ENCODE measurements at places on chromosomes 7 and 10.

- DNase-seq: no peak
Observed at GRCh38 chr10:114009281-114009996, 34.2 kb upstream of the ADRB1 start.

DNA sequence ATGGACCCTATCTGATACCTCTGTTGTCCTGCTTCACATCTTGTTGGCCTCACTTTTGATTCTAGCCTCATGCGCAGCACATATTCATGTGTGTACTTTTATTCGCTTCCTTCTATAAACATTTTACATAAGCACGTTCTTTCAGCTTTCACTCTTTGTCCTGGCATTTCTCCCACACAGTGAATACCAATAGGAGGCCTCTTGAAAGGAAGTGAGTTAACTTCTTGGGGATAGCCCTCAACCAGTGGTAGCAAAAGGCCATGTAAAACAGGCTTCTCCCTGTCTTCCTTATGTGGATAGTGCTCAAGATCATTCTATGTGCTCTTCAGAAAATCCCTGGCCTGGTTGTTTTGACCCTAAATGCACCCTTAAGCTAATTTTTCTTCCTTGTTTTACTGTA, 633.9 kb upstream of the MBL2 start:
- no peak for DNase-seq

GRCh38 chr7:112981966-112982365, 104.7 kb downstream of the GPR85 start:
- DNase-seq: no peak

- DNase-seq: no peak
Observed at GRCh38 chr10:13512564-13512963, 16.2 kb downstream of the BEND7 start.

GRCh38 chr10:78404296-78404695, 370.6 kb downstream of the RPS24 start:
- DNase-seq: no peak

GRCh38 chr7:77866786-77867536, 68.4 kb downstream of the PHTF2 start:
- no peak for DNase-seq

DNA sequence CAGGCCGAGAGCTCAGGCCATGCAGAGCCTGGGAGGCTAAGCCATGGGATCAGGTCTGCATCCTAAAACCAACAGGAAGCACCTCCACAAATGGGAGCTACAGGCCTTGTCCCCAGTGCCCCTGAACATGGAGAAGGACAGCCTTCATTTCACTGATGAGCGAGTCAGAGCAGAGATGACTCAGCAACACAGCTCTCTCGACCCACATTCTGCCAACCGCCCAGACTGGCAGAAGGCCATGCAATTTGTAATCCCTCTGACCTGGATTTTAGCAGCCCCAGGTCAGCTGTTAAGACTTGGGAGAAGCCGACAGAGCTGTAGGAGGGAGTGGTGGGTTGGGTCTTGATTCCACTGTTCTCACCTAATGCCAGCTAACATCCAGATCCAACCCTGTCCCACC, 25.5 kb downstream of the VOPP1 start:
- no peak for DNase-seq

DNA sequence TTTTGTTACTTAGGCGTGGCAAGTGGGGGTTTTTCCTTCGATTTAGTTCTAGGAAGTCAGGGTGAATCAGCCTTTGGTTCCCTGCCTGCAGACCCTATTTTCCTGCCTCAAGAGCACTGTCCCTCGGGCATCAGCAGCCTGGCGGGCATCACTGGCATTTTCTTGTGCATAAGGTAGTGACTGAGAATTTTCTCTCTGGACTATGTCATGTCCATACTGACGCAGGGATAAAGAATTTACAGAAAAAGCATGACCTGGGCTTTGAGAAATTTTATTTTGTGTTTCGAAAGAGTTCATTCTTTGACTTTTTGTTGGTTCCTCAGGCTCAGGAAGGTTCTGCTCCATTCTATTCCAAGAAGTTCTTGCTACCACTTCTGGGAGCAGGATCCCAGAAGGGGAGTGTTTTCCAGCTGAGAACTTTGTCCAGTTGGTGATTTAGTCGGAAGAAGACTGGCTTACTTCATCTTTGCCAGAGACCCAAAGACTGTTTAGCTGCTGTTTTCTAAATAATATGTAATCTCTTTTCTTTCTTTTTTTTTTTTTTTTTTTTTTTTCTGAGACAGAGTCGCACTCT, 213.9 kb upstream of the SH2B2 start:
- DNase-seq: no peak

- DNase-seq: no peak
Observed at GRCh38 chr7:130292682-130293257, at the start of gene CPA4. CPA4 (plus strand) TSS chr7:130293161; CDS start chr7:130293181, 20 bp downstream.

- no peak for DNase-seq
Observed at GRCh38 chr7:112987171-112987570, 99.5 kb downstream of the GPR85 start.

- no peak for DNase-seq
Observed at GRCh38 chr7:13911909-13912308, 77.6 kb downstream of the ETV1 start.

- DNase-seq: no peak
Observed at GRCh38 chr10:16999665-17000451, 129.8 kb downstream of the CUBN start.

DNA sequence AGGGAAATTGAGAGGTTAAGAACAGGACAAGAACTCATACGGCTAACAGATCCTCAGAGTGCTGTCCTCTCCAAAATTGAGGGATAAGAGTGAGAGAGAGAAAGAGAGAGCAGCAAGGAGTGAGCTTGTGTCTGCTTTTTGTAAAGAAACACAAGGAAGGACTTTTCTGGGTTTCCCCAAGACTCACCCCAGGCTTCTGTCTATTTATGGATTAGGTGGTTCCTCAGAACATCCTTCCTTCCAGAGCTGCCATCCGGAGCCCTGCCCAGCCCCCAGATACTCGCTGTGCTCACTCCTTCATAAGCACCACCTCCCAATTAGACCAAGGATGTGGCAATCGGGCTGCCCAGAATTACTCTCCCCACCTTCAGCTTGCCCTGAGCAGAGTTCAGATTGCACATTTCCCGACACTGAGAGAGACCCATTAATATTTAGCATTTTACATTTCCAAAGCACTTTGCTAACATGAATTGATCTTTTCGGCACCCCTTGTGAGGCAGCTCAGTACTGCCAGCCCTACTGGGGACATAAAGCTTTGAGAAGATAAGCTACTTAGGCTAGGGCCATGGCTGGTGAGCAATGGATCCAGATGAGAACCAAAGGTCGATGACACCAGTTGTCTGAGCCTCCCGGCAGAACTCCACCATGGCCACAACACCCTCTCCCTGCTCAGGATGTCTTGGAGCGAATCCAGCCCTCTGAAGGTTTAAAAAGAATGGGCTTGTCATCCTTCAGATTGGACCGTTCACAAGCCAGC, 19.2 kb upstream of the R3HCC1L start:
- DNase-seq: no peak

- DNase-seq: no peak
Observed at GRCh38 chr10:52517012-52517411, 202.9 kb downstream of the DKK1 start.

GRCh38 chr7:131040467-131040932, 287.2 kb upstream of the MKLN1 start:
- no peak for DNase-seq

Measured in activated T-cell treated with anti-CD3 and anti-CD28 coated beads for 24 hours (primary cell).